Hair follicle dermal papilla cell (primary cell): ENCODE measurements at places on chromosomes 5 and 9. TPM values are rescaled to one million over a fixed set of nuclear protein-coding genes. Genes with fewer than 3 reads are reported as not detected.

Gene HTR1A
- total RNA-seq, result not detected in 2 replicates

Gene DNAJC21
- total RNA-seq, result 23.9 and 25.8 TPM in 2 replicates

Gene MAMDC2
- total RNA-seq, result 9.9 and 27.4 TPM in 2 replicates

Gene SCGB3A2
- not detected in 2 replicates for total RNA-seq

Gene AGXT2
- not detected in 2 replicates for total RNA-seq

Gene OR1Q1
- total RNA-seq, result 0.36 and 0.65 TPM in 2 replicates

Gene SPATA31D4
- total RNA-seq, result not detected in 2 replicates

Gene NTNG2
- total RNA-seq, result 3.5 and 4.1 TPM in 2 replicates
